ENCODE measurements at places on chromosomes 2 and 18.

GRCh38 chr2:205764270-205764746 is 82.0 kb downstream of the NRP2 start:
- no peak for DNase-seq

DNA sequence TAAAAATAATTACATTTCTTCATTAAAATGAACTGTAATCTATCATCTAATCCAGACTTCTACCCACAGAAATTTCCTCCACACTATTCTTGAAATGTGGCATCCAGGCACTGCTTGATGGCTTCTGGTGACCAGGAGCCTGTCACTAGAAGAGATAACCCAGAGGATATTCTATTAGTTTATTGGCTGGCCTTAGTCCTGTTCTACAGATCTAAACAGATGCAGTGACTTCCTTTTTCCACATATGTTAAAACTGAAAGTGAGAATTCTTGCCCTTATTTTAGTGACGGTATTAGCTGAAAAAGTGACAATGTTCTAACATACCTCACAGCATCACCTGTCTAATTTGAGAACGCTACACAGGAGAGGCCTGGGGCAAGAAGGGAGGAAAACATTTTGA is 775.4 kb downstream of the TSN start:
- no peak for DNase-seq

DNA sequence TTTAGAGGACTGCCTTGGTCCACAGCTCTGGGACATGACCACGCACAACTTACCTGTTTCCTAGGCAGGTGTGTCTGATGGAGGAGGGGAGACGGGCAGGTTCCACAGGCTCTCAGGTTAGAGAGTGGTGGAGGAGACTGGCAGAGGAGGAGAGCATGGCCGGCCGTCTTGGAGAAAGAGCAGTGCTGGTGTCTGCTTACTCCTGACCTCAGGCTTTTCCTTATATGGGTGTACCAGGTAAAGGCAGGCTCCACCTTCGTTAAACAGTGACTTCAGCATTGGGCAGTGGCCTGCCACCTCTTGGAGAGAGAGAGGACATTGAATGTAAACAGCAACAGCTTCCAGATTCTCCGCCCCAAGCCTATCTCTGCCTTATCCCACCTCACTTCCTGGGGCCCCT is at the start of gene CAPN13:
Gene CAPN13 (minus strand): TSS at position 198 of the 400 bp plus-strand sequence. CDS start 20,121 bp downstream, outside the sequence.
- DNase-seq: peak; percentile 7

GRCh38 chr2:181371782-181372645 is 85.2 kb upstream of the ITGA4 start:
- DNase-seq: no peak

- DNase-seq: no peak
Measured at GRCh38 chr18:48165111-48165866, 234.8 kb upstream of the SMAD2 start.

- DNase-seq: no peak
Measured at GRCh38 chr18:47461406-47461948, 210.0 kb upstream of the SKOR2 start.

DNA sequence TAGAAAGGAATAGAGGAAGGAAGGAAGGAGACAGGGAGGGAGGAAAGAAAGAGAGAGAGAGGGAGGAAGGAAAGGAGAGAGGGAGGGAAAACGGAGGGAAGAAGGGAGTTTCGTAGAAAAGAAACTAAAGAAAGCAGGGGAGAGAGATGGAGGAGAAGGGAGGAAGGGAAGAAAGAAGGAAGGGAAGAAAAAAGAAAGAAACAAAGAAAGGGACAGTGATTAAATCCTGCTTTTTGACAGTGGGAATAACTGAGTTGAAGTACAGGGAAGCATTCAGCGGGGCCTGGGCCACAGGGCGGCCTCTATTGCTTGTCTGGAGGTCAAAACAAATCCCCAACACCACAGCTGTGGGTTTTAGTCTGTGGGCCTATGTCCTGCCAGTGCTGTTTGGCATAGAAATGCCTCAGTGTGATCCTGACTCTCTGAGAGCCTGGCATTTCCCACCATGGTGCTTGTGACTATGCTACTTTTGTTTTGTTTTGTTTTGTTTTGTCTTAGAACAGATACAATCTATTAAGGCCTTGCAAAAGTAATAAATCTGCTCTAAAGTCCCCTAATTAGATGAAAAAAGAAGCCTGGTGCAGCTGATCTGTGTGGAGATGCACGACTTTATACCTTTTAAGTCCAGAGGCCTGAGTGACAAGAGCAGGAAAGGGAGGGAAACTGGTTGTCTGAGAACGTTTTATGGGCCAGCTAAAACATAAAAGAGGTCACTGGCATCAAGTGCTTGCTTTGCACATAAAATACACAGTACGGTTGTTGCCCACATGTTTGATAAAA is 40.0 kb downstream of the IL1RL2 start:
- DNase-seq: no peak

DNA sequence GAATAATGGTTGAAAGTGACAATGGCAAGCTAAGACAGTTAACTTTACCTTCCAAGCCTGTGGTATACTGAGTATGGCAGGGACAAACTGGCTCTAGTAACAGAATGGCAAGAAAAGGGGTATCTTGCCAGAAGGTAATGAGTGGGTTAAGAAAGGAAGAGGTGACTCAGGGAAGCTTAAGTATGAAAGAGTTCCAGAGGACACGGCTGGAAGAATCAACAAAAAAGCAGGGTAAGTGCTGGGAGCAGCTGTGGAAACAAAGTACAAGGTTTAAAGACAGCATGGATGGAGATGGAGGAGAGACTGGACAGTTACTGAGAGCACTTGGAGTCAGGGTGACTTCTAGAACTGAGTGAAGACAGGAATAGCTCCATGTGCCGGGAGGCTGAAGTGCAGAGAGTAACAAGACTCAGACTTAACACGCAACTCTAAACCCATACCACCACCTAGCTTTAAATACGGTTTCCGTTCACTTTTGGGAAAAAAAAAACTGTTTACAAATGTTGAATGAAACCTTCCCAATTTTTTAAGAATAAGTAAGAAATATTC is 69.0 kb downstream of the REV1 start:
- no peak for DNase-seq

DNA sequence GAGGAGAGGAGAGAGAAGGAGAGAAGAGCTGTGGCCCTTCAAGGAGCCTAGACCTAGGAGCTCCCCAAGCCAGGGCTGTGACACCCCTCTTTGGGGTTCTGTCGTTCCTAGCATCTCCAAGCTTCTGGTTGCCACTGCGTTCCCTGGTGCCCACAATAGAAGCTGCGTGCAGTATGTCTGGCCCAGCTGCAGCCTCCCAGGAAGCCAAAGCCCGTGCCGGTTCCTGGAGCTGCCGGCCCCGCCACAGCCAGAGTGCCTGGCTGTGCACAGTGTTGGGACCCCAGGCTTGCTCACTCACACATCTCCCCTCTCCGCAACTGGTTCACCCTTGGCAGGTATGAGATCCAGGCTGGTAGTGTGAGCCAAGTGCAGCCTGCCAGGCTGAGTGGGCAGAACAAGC is 367.7 kb upstream of the MC4R start:
- no peak for DNase-seq

GRCh38 chr2:200199576-200200263 is 106.8 kb upstream of the SPATS2L start:
- DNase-seq: no peak

GRCh38 chr2:71780162-71780561 is 326.8 kb downstream of the DYSF start:
- DNase-seq: no peak

DNA sequence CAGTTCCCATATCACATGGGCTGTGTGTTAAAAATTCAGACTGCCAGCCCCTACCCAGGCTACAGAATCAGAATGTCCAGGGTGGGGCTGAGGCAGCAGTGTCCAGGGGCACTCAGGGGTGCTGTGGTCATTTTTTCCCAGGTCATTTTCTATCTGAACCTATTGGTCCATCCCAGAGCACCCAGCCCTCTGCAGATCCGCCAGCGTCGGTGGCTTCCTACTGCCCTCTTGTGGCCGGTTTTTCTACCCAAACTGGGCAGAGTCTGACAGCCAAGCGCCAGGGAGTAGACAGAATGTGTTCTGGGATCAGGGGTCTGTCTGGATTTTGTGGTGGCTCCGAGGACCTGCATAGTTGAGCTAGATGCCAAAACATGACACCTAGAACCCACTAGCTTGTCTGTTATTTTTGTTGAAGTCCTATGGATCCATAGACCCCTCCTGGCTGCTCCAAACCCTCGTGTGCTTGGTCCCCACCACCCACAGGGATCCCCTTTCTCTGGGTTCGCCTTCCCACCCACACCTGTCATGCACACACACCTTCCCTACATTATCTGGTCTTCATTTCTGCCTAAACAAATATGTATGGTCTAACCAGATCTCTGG is 34.1 kb upstream of the RMDN2 start:
- DNase-seq: peak; percentile 74

- DNase-seq: peak; percentile 40
Measured at GRCh38 chr2:130720036-130720435, 8.8 kb upstream of the GPR148 start.

- DNase-seq: no peak
Measured at GRCh38 chr2:75274936-75275335, 75.6 kb upstream of the TACR1 start.

GRCh38 chr2:44572196-44572900 is 210.6 kb downstream of the CAMKMT start:
- peak; percentile 55 for DNase-seq

DNA sequence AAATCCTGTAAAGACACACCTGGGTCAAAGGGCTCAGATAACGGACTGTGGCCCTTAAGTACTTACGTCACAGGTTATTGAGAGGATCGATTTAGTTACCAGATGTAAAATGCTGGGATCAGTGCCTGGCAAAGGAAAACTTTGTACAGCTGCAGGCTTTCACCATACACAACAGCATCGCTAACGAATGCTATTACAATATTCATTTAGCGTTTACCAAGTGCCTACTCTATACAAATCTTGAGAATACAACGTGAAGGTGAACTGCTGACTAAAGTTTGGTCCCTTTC is 619 bp upstream of the MSH6 start:
- DNase-seq: no peak

- no peak for DNase-seq
Measured at GRCh38 chr2:37173741-37174140, 14.7 kb downstream of the SULT6B1 start.

DNA sequence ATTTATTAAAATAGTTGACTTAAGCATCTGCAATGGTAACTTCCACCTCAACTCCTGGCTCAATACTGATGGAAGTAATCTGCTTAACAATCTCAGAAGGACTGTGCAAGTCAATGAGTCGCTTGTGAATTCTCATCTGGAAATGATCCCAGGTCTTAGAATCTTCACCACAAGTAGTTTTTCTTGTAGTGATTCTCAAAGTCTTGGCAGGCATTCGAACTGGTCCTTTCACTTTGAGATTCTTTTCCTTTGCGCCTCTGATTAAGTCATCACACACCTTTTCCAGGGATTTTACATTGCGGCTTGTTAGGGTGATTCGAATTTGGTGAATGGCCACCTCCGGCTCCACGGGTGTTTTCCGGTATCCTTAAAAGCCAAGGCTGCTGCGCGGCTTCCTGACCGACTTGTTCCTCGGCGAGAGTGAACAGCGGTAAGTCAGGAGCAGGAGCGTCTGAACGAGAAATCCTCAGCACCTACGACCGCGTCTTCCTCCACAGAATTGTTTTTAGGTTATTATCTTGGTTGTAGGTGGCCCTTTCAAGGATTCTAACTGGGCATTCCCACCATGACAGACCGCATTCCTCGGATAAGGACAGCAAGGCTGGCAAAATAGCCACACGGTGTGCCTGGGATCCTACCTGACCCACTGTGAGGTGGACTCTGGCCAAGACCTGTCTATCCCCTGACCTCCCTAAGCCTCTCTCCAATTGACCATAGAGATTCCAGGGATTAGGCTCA is 23.8 kb upstream of the SLC20A1 start:
- DNase-seq: no peak

DNA sequence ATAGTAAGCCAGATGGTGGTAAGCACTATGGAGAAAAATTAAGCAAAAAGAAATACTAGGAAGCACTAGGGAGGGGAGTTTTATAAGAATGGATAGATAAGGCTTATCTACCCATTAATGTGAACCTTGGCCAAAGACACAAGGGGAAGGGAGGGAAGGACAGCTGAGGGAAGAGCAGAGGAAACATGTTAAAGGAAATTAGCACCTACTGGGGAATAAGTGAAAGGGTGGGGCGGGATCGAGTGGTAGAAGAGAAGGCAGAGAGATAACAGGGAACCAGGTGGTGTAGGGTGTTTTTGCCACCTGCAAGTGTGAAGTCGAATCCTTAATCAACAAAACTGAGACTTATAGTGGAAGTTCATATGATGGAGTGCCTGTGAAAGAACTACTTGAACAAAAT is 1.7 kb downstream of the UNC80 start:
- DNase-seq: no peak

DNA sequence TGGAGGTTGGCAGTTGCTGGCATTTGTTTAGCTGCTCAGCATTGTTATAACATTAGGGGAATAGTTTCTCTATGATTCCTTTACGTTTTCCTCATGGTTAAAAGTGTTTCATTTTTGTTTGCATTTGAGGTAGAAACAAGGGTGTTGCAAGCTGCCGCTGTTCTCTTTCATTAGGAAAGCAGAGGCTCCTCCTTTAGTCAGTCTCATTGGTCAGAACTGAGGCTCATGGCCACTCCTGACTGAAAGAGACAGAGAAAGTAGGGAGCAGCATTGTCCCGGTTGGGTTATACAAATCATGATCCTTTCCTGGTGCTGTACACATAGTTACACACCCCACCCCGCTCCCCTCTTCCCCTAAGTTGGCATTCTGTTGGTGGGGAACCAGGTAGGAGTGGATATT is 59.8 kb upstream of the PTH2R start:
- no peak for DNase-seq

DNA sequence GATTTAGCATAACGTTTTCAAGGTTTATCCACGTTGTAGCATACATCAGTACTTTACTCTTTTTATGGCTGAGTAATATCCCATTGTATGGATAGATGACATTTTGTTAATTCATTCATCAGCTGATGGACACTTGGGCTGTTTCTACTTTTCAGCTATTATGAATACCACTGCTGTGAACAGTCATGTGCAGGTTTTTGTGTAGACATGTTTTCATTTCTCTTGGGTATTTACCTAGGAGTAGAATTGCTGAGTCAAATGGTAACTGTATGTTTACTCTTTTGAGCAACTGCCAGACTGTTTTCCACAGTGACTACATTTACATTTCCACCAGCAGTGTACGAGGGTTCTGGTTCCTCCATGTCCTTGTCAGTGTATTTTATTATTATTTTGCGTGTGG is 33.9 kb downstream of the COX7A2L start:
- DNase-seq: no peak

Data from RWPE1 (cell line).